Aorta (tissue), 5 donors: ENCODE measurements at places on chromosomes 5 and 9. TPM values are rescaled to one million over a fixed set of nuclear protein-coding genes. Genes with fewer than 3 reads are reported as not detected.

GRCh38 chr9:93657331-93658111 lies 81.1 kb downstream of the PHF2 start:
- peak; percentile 67 for DNase-seq

The IL5 gene
- not detected for total RNA-seq

The PROP1 gene
- total RNA-seq, result not detected

DNA sequence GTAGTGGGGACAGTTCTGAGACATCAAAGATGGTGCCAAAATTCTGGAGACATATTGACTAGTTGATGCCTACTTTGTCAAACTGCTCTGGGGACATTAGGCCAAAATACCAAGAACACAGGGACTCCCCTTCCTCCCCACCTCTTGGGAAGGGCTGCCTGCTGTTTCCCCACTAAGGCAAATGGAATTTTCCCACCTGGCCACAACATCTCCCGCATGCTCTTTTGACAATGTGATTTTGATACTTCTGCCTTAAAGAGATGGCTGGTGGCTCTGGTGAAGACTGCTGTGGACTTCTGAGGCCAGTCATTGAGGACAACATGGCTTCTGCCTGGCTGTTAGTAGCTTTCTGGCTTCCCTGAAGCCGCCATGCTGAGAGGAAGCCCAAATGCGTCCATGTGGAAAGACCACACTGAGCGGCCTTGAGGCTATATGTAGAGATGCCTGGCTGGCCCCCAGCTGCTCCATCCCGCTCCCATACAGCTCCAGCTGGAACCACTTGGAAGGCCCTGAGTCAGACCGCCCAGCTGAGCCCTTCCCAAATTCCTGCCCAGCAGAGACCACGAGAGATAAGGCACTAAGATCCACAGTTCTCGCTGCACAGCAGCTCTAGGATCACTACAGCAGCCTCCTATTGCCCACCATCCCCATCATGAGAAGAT lies 226.7 kb downstream of the SYK start:
- DNase-seq, result no peak

GRCh38 chr5:123132316-123132715 lies 43.3 kb downstream of the PRDM6 start:
- no peak for DNase-seq

- no peak for DNase-seq
Measured at GRCh38 chr9:136584934-136585333, 39.1 kb upstream of the NOTCH1 start.

- DNase-seq, result no peak
Measured at GRCh38 chr5:42720251-42720650, 36.4 kb upstream of the CCDC152 start.

DNA sequence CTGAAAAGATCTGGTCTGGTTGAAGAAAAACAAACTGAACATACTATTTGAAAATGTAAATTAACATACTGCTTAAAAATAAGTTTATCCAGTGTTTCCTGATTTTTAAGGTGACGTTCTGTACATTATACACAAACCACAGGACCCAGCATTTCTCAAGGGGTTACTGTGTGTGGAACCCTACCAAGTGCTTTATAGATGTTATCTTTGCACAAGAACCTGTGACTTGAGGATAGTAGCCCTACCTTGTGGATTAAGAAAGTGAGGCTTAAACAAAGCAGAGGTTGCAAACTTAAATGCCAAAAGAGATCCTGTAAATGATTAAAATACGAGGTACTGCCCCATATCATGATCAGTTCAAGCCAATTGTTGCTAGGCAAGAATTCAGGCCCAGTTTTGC lies 4.7 kb downstream of the KLF9 start:
- no peak for DNase-seq

The FCN1 gene
- total RNA-seq, result 10.0 TPM

DNA sequence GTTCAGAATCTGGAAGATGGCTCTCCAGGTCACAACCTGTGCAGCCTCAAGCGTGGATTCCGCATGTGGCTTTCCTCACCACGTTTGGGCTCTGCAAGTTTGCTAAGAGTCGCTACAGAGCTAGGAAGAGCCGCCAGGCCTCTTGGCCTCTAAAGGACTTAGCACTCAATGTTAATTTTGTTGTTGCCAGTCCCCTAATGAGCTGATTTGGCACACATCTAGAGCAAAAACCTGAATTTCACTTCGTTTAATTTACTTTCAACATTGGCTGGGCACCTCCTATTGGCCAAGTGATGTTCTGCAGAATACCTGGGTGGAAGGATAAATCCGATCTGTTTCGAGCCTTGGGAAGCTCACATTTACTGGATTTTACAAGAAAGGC lies 65.8 kb upstream of the UNC5A start:
- DNase-seq, result peak; percentile 36

GRCh38 chr9:68919661-68920060 lies 94.3 kb downstream of the PRKACG start:
- DNase-seq, result no peak

The EFNA5 gene
- total RNA-seq, result 11.8 TPM

GRCh38 chr5:176384366-176384930 lies 4.0 kb downstream of the NOP16 start:
- DNase-seq, result no peak

The DDX4 gene
- total RNA-seq, result not detected

DNA sequence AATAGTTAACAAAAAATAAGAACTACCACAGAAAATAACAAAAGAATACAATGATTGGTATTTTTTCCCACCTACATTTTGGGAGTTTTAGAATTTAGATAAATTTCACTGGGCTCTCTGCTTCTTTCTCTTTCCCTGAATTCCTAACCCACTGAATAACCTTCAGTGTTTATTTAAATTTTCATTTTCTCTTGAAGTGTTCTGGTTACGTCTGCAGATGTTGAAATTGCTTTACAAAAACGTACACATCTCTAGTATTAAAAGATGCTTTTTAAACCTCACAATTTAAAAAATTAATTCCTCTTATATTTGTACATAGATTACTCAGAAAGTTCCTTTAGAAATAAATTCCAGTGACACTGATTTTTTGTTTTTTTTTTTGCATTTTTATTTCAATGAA lies 158.7 kb upstream of the TUT7 start:
- DNase-seq, result no peak

The SELENOP gene
- 219 TPM for total RNA-seq

- DNase-seq, result no peak
Measured at GRCh38 chr9:130229759-130230158, 35.8 kb upstream of the HMCN2 start.

The CARTPT gene
- not detected for total RNA-seq

DNA sequence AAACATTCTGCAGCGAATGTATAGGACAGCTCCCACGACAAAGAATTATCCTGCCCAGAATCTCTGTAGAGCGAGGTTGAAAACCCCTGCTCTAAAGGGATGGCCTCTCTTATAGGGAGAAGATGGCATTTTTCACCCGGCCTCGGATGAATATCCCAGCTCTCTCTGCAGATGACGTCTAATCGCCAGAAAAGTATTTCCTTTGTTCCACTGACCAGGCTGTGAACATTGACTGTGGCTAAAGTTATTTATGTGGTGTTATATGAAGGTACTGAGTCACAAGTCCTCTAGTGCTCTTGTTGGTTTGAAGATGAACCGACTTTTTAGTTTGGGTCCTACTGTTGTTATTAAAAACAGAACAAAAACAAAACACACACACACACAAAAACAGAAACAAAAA lies 17.4 kb upstream of the RARS1 start:
- no peak for DNase-seq

GRCh38 chr5:59097712-59098111 lies 514.8 kb downstream of the RAB3C start:
- no peak for DNase-seq
